ENCODE measurements at places on chromosomes 6 and 20.

GRCh38 chr20:52746190-52746589 is 226.0 kb upstream of the TSHZ2 start:
- no peak for DNase-seq

DNA sequence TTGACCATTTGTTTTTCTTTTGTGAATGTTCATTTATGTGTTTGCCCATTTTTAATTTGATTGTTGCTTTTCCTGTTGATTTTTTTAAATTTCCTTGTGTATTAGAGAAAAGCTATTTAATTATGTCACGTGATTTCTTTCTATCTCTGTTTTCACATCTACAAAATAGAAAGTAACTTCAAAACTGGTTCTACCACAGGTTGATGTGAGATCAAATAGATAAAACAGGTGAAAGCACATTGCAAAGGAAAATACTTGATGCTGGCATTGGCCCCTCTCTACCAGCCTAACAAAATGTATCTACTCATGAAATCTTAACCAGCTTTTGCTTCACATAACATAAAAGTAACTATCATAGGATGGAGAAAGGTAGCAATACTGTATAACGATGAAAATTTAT is 129.2 kb downstream of the TMEM242 start:
- no peak for DNase-seq

DNA sequence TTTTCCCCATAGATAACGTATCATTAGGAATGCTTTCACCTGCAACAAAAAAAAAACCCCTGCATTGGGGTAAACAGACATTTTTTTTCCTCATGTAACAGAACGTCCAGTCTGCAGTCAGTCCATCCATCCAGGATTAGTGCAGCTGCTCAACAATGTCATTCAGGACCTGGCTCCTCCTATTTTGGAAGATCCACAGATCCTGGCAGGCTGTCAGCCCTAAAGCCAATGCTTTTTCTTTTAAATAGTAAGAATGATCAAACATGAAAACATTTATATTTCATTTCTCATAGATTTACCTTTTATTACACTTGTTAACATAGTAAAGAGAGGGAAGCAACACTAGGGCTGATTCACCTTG is 116.5 kb upstream of the CCDC28A start:
- DNase-seq, result no peak

DNA sequence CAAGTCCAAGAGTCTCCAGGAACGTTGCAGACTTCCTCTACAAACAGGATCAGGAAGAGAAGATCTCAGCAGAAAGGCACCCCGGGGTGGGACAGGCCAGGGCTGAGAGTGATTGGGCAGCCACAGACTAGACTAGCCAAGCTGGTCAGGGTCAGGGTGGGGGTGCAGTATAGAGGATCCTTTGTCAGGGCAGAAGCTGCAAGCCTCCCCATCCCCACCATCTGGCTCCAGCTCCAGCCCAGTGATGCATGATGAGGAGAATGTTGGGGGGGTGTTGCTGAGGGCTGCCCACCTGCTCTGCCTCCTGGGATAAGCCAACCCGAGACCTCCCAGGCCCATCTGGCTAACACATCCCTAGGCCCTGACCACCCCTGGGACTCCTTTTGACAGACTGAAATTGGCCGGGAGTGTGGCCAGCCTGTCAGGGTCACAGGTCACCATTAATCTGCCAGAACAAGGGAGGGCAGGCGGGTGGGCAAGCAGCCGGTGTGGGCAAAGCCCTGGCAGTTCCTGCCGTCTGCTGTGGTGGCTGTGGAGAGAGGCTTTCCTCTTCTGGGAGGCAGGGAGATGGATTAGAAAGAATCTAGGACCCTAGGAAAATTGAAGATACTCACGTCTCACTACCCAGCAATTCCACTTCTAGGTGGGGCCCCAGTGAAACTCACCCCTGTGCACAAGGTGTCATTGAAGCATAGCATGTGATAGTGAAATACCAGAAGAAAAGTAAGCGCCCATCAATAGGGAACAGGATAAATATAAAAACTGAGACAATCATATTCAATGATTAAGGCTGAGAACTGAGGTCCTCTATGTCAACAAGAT is 22.1 kb upstream of the SNTA1 start:
- no peak for DNase-seq

DNA sequence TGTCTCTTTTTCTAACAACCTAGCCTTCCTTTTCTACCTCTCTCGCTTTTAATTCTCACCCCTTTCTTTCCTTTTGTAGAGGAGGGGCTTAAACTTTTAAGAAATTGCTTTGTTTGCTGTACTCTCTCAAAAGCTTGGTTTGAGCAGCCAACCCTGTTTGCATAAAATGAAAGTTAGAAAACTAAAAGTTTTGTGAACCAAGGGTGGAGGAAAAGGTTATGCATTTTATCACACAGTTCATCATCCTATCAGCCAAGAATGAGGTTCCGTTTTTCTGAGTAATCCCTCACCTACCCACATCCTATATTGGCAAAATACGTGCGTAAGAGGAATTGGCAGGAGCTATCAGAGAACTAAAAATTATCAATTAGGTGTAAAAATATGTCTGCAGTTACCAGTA is 42.8 kb upstream of the LOC128125822 start:
- peak; percentile 49 for DNase-seq

DNA sequence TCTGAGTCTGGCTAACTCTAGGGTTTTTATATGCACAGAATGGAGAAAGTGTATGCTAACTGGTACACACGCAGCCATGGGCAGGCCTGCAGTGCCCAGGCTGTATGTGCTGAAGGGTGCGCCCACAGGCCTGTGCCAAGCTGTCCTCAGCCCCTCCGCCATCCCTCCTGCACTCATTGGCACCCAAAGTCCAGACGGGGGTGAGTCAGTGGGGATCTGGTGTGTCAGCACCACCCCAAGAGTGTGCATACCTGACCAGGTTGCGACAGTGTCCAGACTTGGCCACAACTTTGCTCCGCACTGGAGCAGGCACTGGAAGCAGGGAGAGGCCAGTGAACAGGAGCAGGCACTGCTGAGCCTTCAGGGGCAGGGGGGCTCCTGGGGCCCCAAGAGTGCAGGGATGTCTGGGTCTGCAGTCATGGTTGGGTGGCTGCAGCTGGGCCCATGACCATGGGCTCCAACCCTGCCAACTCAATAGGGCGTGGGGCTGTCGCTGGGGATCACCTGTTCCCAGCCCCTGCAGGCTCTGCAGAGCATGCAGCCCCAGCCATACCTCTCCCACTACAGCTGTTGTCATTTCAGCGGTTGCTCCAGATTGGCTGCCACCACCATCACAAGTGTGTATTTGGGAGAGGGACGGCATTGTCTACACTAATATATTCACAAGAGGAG is 717.8 kb downstream of the EPHA7 start:
- no peak for DNase-seq

DNA sequence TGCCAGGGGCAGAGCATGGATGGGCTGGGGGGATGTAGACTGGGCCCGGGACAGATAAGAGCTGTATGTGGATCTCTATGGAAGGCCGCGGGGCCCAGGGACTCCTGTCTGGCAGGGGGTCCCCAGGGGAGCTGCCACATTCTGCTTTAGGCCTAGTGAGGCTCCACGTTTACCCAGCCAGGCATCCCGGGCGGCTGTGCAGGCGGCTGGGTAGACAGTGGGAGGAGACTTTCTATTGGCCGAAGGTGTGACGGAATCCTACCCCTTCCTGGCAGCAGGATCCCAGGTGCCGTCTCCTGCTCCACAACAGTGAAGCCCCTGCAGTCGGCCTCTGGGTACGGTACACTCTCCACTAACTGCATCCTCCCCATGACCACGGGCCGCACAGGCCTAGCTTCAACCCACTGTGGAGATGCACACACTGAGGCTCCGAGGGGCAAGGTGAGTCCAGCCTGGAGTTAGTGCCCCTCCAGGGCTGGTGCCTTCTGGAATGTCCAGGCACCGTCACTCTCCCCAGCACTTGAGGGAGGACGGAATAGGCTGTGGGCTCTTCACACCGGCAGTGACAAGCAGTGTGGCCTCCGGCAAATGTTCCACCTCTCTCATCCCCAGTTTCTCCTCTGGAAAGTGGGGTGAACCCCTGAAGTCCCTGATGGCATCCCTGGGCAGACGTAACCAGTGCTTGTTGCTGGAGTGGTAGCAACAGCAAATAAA is 36.8 kb upstream of the ZBP1 start:
- DNase-seq, result no peak

DNA sequence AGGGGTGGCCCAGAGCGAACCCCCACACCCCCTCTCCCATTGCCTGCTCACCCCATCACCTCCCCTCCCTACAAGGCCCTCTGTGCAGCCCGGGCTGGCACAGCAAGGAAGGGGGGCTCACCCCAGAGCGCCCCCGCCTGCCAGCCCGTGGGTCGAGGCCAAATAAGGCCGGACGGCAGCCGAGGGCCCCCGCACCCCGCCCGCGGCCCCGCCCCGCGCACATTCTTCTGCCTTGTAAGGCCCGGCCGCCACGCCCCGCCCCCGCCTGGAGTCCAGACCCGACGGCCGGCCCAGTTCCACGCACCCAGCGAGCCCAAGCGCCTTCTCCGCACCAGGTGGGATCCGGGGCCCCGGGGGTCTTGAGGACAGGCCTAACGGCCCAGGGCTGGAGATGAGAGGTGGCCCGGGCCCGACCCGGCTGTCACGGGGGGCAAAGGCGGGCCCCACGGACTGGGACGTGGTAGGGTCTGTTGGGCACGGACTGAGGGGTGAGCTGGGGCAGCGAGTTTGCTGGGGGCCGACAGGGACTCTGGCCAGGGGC is at the start of gene MYL9:
MYL9 (plus strand) TSS at position 293 of the 541 bp plus-strand sequence. CDS start 3,366 bp downstream, outside the sequence.
- DNase-seq, result no peak

GRCh38 chr6:36840432-36841403 is 1.5 kb upstream of the CPNE5 start:
- no peak for DNase-seq

DNA sequence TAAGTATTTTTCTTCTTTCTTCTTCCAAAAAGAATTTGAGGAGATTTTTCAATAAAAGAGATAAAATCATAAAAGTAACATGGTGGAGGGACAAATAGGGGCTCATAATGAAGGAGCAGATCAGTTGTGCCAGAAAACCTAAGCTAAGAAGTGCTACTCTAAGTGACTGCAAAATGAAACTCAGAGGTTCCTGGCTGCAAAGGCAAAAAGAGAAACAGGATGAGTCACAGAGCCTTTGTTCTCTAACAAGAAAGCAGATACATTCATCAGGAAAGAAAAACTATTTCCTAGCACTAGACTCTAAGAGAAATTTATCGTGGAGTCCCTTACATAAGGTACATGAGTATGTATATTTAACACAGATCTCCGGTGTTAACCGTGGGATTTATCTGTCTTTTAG is 49.8 kb downstream of the TSHZ2 start:
- no peak for DNase-seq

DNA sequence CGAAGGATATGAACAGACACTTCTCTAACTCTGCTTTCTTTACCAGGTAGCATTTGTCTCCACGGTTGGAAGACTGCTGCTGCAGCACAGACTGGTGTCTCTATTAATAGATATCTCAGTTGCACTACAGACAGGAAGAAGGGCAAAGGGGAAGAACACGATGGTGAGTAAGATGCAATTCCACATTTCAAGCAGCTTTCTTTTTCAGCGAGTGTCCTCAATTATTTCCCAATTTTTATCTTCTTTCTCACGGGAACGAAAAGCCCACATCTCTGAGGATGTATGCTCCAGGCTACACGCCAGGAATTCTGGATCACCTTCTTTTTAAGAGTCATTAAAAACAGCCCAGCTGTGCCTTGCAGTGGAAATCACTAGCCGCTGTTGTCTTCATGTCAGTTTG is 311.6 kb upstream of the ECI2 start:
- DNase-seq, result peak; percentile 25

DNA sequence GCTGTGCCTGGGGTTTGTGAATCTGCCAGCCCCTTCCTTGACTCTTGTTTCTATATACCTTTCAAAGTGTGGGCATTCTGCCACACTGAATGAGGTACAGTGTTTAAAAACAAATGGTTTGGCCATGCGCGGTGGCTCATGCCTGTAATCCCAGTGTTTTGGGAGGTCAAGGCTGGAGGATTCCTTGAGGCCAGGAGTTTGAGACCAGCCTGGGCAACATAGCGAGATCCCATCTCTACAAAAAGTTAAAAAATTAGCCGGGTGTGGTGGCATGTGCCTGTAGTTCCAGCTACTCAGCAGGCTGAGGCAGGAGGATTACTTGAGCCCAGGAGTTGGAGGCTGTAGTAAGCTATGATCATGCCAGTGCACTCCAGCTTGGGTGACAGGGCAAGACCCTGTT is 5.8 kb downstream of the FAM83D start:
- no peak for DNase-seq

DNA sequence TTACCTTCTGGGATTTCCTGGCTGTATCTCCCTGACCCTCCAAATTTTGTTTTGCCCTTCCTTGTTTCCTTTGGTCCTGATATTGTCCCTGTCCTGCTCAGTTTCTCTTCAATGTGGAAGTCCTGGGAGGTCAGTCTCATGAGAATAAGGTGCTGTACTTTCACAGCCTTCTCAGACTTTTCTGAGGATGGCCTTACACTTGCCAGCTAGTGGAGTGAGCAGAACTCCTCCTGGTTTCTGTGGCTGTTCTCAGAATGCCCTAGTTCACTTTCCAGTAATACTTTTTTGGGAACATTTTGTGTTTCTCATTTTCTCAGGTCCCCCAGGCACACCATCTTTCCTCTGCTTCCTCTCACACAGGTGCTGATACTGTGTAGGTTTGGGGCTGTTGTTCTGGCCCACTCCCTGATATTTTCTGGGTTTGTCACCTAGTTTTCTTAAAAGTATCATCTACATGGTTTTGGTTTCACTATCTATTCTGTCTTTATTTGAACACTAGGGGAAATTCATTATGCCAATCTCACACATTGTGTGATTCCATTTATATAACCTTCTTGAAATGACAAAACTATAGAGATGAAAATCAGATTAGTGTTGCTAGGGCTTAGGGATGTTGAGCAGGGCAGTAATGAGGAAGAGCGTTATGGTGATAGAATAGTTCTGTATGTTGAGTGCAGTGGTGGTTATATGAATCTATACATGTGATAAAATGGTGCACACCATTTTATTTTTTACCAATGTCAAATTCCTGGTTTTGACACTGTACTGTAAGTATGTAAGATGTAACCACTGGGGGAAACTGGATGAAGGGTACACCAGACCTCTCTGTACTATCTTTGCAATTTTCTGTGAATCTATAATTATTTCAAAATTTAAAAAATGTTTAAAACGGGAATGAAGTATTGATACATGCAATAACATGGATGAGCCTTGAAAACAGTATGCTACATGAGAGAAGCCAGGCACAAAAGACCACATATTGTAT is 27.2 kb upstream of the BRPF3 start:
- DNase-seq, result peak; percentile 53

- peak; percentile 87 for DNase-seq
These were observed 773 bp upstream of the AHI1 start for GRCh38 chr6:135498185-135498841.

Data from OCI-M1 (cell line).